ENCODE measurements at places on chromosomes 2 and 18.

DNA sequence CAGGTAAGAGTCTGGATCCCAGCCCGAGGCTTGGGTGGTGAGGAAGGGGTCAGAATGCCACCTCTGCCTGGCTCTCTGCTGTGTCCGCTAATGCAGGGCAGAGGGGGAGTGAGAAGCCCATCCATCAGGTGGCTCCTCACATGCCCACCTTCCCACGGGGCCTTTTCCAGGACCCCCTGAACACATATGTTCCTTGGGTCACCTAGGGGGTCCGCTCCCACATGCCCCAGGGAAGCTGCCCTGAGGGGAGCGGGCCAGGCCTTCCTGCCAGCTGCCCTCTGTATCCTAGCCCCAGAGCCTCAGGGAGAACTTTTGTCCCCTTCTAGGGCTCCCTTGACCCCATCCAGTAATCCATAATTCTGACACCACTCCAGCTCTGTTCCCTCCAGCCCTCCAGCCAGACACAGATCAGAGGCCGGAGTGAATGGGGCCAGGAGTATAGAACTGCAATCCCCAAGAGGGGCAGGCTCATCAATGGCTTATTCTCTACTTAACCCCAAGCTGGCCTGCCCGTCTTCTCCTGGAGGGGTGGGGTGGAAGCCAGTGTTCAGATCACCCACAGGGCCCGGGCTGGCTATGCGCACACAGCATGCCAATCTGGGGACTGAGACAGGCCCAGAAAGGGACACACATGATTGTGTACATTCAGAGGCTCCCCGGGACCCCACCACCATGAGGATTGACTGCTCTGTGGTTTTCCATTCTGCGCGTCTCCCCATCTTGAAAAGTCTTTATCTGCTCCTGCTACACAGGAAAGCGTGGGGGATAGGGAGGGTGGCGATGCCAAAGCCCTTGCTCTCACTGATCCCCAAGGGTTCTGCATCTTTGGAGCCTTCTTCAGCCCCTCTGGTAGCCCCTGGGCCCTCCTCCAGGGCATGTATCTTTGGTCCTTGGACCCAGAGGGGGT is 1.1 kb downstream of the EMILIN1 start:
- DNase-seq = no peak

- DNase-seq = no peak
Measured at GRCh38 chr2:75680402-75680801, 30.3 kb downstream of the GCFC2 start.

GRCh38 chr2:20596973-20597859 is 53.7 kb downstream of the HS1BP3 start:
- DNase-seq = no peak

- no peak for DNase-seq
Measured at GRCh38 chr2:169093535-169093934, 24.2 kb downstream of the DHRS9 start.

- DNase-seq = no peak
Measured at GRCh38 chr2:179596018-179596417, 265.4 kb downstream of the ZNF385B start.

- no peak for DNase-seq
Measured at GRCh38 chr2:64976276-64976675, 12.9 kb upstream of the SLC1A4 start.

- DNase-seq = no peak
Measured at GRCh38 chr2:42978887-42979415, 186.6 kb upstream of the HAAO start.

DNA sequence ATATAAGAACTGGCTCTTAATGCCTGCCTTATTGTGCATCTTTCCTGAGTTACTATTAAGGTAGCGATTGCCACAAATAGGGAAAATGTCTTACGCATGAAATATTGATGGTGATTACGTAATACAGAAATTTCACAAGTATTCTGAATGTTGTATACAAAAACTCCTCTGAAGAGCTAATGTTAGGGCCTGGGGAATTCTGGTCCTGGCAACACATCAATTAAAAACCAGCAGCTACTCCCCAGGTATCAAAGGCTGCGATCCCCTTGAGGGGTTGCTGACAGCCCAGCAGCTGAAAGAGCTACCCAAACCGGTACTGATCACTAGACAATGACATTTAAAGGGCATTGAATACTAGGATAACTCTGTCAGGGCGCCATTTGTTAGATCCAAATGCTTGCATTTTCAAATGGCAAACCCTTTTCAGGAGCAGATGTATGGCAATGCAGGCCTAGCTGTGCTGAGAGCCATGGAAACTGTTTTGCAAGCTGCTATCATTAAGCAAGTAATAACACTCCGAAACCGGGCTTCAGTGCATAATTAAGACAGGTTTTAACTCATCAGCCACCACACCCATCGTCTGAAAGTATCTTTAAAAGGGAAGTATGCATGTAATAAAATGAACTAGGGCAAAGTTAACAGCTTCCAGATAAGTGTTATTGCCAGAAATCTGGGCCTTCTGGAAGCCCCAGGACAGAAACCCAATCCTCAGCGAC is 78.4 kb downstream of the CLHC1 start:
- DNase-seq = no peak

- no peak for DNase-seq
Measured at GRCh38 chr2:191894681-191895147, 47.8 kb upstream of the CAVIN2 start.

DNA sequence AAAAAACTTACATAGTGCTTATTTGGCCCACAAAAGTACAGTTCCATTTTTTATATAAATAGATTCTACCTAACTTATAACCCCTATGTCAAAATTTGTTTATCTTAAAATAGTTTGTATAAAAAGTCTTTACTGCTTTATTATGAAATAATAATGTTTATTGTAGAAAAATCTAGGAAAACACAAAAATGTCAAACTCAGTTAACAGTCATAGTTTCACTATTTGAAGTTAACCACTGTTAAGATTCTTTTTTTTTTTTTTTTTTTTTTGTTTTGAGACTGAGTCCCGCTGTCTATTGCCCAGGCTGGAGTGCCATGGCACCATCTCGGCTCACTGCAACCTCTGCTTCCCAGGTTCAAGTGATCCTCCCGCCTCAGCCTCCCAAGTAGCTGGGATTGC is 26.5 kb upstream of the ABI2 start:
- DNase-seq = no peak
